Mesothelial cell of epicardium (in vitro differentiated cells): ENCODE measurements at places on chromosomes 4 and X.

- DNase-seq = no peak
Measured at GRCh38 chrX:66050140-66050569, 10.3 kb upstream of the VSIG4 start.

DNA sequence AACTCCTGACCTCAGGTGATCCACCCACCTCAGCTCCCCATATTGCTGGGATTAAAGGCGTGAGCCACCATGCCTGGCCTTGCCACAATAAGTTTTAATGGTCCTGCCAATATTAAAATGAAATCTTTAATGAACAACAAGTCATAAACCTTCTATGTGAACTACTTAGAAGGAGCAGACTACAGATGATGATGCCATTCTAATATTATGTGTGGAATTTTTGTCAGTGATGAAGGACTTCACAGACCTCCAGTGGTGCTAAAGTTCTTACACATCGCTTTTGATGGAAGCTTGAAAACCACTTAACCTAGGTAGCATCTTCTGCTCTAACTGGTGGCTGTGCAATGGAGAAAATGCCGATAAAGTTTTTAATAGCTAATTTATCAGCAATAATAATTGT is 331.4 kb downstream of the CCSER1 start:
- DNase-seq = no peak

GRCh38 chr4:55437356-55437796 is 41.6 kb downstream of the TMEM165 start:
- no peak for DNase-seq

DNA sequence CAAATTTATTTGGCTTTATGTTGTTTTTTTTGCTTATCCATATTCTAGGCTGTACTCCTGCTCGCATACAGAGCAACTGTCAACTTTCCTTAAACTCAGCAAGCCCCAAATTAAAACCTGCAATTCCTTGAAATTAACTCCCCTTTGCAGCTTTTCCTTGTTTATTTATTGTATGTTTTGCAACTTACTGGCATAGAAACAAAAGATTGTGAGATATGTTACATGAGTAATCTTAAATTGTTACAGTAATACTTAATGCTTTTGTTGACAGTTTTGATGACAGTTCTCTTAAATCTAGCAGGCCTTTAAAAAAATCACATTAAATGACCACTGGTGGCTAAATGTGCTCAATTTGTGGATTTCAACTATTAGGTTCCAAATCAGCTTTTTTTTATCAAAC is 4.5 kb downstream of the DDX3X start:
- DNase-seq = no peak

DNA sequence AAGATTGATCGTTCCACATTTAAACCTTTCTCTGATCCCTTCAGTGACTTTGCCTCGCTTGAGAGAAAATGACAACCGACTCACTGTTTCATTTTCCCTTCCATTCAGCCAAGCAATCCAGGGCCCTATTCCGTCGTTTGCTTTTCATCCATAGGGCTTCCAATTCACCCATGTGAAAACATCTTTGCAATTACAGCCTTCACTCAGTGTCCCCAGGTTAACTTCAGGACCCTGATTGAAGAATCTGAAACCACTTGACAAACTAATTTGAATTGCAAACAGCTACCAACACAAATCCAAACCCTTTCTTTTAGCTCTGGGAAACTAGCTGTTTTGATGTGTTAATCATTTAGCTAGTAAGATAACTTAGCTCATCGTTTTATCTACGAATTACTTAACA is 120.2 kb upstream of the FAM9C start:
- DNase-seq = no peak

DNA sequence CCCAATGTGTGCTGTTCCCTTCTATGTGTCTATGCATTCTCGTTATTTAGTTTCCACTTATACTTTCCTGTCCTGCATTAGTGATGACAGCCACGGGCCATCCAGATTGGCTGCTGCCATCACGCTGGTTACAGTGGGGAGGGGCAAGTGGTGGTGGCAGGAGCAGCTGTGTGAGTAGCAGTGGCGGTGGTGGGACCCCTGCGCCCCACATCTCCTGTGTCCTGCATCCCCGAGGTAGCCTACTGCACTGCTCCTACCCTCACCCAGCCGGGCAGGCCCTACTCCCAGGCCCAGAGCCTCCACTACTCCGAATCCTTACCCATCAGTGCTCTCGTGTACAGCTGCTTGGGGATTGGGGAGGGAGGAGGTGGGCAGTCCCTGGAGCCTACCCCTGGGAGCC is 798.7 kb upstream of the AGA start:
- no peak for DNase-seq

DNA sequence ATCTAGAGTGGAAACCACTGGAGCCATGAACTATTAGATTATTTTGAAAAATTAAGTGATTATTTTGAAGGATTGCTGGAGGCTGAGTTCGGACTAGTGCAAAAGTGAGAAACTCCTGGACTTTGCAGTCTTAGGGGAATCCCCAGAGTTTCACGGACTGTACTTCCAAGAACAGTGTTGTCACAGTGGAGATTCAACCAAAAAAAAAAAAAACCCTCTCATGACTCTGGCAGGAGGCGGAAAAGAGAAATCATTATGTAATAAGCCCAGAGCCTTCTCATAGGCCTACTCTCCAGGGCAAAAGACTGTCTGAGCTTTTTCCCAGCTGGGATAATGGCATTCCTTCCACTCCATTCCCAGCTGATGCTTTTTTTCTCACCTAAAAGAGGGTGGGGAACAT is 16.8 kb upstream of the C4orf51 start:
- DNase-seq = no peak

DNA sequence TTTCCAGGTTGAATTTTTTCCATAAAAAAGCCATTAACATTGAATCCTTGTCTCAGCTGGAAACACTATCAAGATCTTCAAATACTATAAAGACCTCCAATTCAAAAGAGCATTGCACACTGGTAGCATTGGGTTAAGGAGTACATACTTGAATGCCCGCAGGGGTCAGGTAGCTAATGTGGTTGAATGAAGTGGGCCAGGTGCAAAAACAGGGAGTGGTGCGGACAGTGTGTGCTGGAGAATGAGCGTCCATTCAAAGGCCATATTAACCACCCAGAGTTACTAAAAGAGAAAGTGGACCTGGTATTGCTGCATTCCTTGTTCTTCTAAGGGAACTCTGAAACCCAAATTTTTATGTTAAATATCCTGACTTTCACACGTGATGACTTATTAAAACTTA is 91.6 kb downstream of the NYX start:
- no peak for DNase-seq

DNA sequence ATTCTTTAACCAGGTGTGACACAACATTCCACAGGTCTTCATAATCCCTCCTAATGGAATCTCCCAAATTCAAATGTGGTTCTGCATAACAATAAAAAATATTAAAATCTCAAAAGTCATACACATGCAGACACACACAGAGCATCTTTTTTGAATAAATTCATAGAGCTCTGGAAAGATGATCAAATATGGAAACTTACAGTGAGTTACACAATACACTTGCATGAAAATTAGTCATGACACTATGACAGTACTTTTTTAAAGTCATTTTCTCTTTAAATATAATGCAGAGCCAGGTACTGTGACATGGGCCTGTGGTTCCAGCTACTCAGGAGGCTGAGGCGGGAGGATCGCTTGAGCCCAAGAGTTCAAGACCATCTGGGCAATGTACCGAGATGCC is 38.9 kb downstream of the DDX60L start:
- DNase-seq = no peak

- no peak for DNase-seq
Measured at GRCh38 chrX:30533835-30534234, 43.7 kb downstream of the TASL start.

- DNase-seq = peak; percentile 31
Measured at GRCh38 chrX:15497865-15498264, 2.7 kb upstream of the BMX start.

- DNase-seq = no peak
Measured at GRCh38 chrX:154797006-154797405, 8.3 kb downstream of the MPP1 start.

DNA sequence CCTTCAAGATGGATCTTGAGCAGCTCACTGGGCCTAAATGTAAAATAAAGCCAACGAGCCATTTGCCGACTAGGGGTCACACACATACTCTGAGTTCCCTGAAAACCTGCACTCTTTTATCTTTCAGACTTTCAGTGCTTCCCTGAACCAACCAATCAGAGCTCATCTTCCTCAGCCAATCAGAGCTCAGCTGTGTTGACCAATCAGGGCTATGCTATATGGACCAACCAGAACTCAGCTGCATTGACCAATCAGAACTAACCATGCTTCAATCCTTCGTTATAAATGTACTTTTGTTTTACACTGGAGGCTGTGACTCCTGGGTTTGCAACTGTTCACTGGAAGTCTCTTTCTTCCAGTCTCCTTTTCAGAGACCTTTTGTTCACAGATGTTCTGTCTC is 19.3 kb downstream of the SLC25A53 start:
- no peak for DNase-seq

- no peak for DNase-seq
Measured at GRCh38 chrX:63101879-63102620, 249.1 kb downstream of the SPIN4 start.

GRCh38 chr4:110003401-110004187 is 90.9 kb downstream of the EGF start:
- no peak for DNase-seq

DNA sequence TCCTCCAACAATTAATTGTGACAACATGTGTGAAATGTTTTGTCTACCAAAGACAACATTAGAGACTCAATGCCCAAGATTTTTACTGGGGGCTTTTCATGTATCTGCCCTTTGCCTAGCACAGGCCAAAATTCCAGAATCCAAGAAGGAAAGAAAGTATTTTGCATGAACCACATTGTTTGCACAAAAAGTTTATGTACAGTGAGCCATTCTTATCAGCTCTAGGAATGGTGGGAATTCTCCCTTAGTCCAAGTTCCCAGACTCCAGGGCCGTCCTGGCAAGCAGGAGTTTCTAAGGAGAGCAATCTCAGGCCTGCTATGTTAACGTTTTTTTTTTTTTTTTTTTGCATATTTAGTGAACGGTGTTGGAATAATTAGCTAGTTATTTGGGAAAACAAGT is 21.6 kb downstream of the GPRASP1 start:
- DNase-seq = no peak

- DNase-seq = no peak
Measured at GRCh38 chr4:177759729-177760128, 317.5 kb upstream of the AGA start.

- DNase-seq = no peak
Measured at GRCh38 chr4:126038502-126039144, 723.9 kb downstream of the FAT4 start.

DNA sequence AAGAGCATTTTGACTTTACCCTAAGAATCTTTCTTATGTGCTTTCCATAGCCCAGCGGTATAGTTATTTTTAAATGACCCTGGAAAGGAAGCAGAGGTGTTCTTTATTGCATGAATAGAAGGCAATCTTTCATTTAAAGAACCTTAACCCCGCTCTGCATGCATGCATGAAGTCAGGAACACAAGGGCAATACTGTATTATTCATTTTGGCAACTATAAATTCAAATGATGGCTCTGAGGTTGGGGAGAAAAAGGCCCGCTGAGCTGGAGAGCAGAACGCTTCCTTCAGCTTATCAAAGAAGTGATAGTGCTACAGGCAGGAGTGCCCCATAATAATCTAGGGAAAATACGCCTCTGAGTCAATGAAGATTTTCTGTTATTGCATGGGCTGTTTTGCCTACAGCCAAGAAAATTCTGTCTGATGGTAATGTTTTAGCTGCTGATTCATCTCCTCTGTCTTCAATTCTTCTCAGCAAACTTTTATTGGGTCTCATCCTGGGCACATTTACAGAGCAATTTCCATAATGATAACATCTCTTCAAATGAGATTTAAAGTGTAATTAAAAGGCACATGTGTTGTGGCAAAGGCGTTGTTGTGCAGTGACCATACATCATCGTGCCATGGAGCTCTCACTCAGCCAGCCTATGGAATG is 452.2 kb upstream of the FTHL17 start:
- DNase-seq = no peak

DNA sequence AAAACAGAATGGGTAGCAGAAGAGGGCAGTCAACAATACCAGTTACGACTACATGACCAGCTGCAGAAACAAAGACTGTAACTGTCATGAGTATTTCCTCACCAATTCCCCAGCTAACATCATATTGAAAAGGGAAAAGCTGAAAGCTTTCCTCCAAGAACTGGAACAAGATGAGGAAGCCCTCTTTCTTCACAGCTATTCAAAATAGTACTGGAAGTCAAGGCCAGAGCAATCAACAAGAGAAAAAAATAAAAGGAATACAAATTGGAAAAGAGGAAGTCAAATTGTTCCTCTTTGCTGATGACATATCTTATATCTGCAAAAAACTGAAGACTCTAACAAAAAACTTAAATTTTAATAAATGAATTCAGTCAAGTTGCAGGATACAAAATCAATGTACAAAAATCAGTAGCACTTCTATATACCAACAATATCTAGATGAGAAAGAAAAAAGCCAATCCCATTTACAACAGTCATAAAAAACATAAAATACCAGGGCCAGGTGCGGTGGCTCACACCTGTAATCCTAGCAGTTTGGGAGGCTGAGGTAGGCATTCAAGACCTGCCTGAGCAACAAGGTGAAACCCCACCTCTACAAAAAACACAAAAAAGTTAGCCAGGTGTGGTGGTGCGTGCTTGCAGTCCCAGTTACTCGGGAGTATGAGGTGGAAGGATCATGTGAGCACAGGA is 125.4 kb downstream of the ATP8A1 start:
- no peak for DNase-seq

GRCh38 chrX:37701588-37701987 is 16.0 kb downstream of the XK start:
- no peak for DNase-seq

DNA sequence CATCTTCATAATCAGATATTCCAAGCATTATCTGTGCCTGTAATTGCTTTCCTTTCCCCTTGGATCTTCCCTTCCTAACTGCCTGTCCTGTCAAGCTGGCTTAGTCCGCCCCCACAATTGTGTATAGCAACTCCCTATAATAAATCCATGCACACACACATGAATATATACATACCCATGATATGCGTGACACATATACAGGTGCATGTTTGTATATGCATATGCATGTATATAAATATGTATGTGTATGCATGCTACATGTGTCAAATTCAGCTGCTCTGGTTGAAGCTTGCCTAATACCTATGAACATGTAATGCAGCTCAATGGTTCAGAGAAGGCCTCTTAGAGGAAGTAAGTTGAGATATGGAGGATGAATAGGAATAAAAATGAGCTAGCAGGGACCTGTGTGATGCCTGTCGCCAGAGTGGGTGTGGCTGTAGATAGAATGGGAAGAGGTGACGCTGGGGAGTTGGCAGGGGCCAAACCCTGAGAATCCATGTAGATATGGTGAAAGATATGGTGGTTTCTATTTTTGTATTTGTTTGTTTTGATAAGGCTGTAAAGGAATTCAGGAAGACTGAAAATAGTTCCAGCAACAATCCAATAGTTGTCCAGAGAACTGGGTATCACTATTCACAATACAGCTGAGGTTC is 595.0 kb upstream of the BOD1L1 start:
- DNase-seq = no peak

- DNase-seq = no peak
Measured at GRCh38 chr4:13659341-13660070, 32.0 kb upstream of the BOD1L1 start.

DNA sequence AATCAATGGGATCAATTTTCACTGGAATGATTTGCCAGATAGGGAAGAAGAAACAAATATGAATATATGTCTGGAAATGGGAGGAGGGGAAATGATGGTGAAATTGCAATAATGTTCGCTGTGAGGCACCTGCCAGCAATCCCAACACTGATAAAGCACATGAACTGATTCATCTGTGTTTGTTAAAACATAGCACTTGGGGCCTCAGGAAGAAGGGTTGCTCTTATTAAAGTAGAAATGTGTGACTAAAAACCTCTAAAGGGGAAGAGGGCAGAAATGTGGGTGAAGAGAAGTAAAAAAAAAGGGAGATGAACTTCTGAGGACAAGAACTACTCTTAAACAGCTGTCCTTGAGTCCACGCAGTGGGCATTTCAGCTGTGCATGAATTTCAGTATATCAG is 101.4 kb downstream of the C4orf51 start:
- no peak for DNase-seq
